ENCODE measurements at places on chromosomes 1 and 21. TPM values are rescaled to one million over a fixed set of nuclear protein-coding genes. Genes with fewer than 3 reads are reported as not detected.

The MIGA1 gene
- total RNA-seq: 11.1 TPM

The KCNJ15 gene
- total RNA-seq: 1.2 TPM

The TSACC gene
- total RNA-seq: not detected

The LEPROT gene
- 54.9 TPM for total RNA-seq

GRCh38 chr1:8817412-8818324, at the start of gene RERE:
RERE (minus strand) TSS chr1:8817640.
- DNase-seq: peak; percentile 97

GRCh38 chr1:36835017-36835695, 199.2 kb downstream of the GRIK3 start:
- no peak for DNase-seq

DNA sequence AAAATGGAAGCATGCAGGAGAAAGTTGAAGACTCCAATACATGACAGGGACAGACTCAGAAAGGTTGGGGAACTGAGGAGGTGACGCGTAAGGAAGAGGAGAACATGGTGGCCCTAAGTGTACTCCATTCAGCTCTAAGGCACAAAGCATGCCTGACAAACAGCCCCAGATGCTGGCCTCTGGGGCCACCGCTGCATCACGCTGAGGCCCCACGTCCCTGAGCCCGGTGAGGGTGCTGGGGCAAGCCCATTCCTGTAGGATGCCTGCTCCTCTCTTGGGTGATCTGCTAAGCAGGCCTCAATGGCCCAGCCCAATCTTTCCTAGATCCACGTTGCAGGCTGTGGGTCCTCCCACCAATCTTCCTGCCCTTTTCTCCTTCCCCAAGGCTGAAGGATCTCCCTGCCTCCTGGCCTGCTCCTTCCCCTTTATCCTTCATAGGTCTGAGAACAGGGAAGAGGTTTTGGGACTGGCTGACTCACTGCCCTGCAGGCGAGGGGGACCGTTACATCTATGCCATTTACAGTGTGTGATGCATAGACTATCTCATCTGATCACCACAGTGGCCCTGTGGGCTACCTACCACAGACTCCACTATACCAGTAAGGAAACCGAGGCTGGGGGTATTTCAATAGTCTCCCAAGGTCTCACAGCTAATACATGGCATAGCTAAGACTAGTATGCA, 16.8 kb upstream of the NID1 start:
- no peak for DNase-seq

DNA sequence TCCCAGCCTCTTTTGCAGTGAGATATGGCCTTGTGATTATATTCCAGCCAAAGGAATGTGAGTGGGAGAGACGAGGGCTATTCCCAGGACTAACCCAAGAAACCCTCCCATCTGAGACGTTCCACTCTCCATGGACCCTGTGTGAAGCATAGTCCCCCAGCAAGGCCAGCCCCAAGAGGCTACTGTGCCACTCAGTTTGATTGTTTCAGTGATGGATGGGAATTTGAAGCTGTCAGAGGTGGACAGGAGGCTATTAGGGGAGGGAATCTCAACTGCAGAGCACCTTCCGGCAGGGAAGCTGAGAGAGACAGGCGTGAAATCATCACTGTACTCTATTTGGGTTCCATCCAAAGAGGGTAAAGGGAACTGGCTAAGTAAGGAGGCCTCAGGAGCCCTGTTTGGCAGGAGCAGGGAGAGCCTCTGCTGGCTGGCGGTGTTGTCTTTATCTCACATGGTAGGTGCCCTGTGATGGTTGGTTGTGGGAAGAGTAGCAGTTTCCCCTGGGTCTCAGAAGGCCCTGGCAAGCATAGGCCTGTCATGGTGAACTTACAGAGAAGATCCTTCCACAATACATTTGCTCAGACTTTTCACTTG, 3.4 kb upstream of the TEX35 start:
- DNase-seq: peak; percentile 63

- DNase-seq: no peak
Observed at GRCh38 chr1:235160383-235160956, 580 bp downstream of the RBM34 start.

GRCh38 chr1:223319905-223320580, 43.9 kb downstream of the SUSD4 start:
- DNase-seq: no peak

DNA sequence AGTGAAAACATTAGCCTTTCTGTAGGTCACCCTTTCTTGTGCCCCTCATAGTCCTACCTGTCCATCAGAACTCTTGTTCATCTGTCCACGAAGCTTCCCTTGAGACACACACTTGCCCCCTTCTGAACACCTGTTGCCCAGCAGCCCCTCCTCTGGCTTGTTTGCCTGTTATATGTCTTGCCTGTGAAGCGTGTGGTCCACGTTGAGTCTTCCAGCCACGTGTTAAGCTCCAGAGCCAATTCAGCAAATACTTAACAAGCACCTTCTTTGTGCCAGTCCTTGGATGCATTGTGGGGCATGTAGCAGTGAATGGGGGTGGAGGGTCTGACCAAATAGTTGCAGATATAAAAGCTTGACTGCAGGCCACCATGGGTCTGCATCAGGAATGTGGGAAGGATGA, 66.6 kb downstream of the MAN1C1 start:
- peak; percentile 53 for DNase-seq

GRCh38 chr1:110783292-110783918, 89.5 kb upstream of the CD53 start:
- no peak for DNase-seq

Data from cardiac septum (tissue), 1 donor.